ENCODE measurements at places on chromosomes 12 and 14. TPM values are rescaled to one million over a fixed set of nuclear protein-coding genes. Genes with fewer than 3 reads are reported as not detected.
A peak's percentile ranks its signal among the peaks of the same experiment; 100 is the strongest.

DNA sequence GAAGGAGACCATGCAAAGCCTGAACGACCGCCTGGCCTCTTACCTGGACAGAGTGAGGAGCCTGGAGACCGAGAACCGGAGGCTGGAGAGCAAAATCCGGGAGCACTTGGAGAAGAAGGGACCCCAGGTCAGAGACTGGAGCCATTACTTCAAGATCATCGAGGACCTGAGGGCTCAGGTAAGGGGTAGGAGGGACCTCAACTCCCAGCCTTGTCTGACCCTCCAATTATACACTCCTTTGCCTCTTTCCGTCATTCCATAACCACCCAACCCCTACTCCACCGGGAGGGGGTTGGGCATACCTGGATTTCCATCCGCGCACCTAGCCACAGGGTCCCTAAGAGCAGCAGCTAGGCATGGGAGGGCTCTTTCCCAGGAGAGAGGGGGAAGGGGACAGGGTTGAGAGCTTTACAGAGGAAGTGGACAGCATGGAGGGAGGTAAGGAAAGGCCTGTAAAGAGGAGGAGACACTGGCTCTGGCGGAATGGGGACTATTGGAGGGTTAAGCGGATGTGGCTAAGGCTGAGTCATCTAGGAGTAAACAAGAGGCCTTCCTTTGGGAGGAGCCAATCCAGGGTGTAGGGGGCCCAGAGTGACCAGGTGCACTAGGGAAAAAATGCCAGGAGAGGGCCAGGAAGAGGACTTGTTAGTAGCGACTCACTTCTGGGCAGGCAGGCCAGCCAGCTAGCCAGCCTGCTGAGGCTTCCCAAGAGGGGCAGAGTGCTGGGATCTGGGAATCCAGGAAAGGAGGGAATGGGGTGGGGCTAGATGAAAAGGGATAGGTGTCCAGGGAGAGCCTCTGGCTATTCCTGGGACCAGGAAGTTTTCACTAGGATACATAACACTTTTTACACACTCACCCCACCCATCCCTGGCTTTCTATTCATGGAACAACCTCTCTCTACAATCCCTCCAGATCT lies 754 bp downstream of the KRT18 start:
- peak; percentile 91 for DNase-seq
- H3K27me3 ChIP-seq, result no peaks in the 10 kb centered on the region
- no peaks in the 10 kb centered on the region for H3K36me3 ChIP-seq
- H3K4me3 ChIP-seq, result peak overlapping the region; percentile 76

The KRT76 gene
- not detected for total RNA-seq

- H3K27ac ChIP-seq, result no peak overlapping the region
- no peaks in the 10 kb centered on the region for H3K36me3 ChIP-seq
- H3K27me3 ChIP-seq, result peaks cover 14% of the 10 kb centered on the region
- no peak for DNase-seq
- H3K4me3 ChIP-seq, result no peak overlapping the region
- H3K4me1 ChIP-seq, result no peaks in the 10 kb centered on the region
Measured at GRCh38 chr14:104545151-104545941, 34.2 kb upstream of the C14orf180 start.

The CDH24 gene
- total RNA-seq, result 4.0 TPM

GRCh38 chr14:102499401-102500157 lies 10.0 kb downstream of the ANKRD9 start:
- no peak for DNase-seq
- no peaks in the 10 kb centered on the region for H3K27me3 ChIP-seq
- peak overlapping the region; percentile 70 for H3K27ac ChIP-seq
- no peaks in the 10 kb centered on the region for H3K4me1 ChIP-seq
- H3K36me3 ChIP-seq, result no peaks in the 10 kb centered on the region

GRCh38 chr14:23243066-23243465 lies 5.3 kb downstream of the RNF212B start:
- no peaks in the 10 kb centered on the region for H3K4me1 ChIP-seq
- no peaks in the 10 kb centered on the region for H3K27me3 ChIP-seq
- no peaks in the 10 kb centered on the region for H3K36me3 ChIP-seq
